ENCODE measurements at places on chromosomes 16 and 17.
A peak's percentile ranks its signal among the peaks of the same experiment; 100 is the strongest.

GRCh38 chr17:7577327-7578199 is 1.9 kb upstream of the CD68 start:
- no peak for DNase-seq

DNA sequence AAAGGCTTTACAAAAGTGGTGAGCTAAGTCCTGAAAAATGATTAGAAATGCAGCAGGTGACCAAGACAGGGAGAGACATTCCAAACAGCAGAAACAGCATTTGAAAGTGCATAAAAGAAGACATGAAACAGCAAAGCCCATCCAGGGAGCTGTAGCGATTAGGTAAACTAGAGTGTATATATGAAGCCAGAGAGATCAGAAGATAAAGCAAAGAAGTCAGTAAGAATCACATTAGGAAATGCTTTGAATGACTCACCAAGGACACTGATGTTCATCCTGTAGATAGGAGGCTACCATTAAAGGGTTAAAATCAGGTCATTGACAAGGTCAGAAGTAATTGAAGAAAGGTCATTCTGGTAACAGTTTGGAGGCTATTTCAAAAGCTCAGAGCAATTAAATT is 27.6 kb upstream of the VAT1L start:
- DNase-seq, result no peak

- no peak for DNase-seq
These were observed 9.1 kb downstream of the PSMB3 start for GRCh38 chr17:38761612-38762011.

DNA sequence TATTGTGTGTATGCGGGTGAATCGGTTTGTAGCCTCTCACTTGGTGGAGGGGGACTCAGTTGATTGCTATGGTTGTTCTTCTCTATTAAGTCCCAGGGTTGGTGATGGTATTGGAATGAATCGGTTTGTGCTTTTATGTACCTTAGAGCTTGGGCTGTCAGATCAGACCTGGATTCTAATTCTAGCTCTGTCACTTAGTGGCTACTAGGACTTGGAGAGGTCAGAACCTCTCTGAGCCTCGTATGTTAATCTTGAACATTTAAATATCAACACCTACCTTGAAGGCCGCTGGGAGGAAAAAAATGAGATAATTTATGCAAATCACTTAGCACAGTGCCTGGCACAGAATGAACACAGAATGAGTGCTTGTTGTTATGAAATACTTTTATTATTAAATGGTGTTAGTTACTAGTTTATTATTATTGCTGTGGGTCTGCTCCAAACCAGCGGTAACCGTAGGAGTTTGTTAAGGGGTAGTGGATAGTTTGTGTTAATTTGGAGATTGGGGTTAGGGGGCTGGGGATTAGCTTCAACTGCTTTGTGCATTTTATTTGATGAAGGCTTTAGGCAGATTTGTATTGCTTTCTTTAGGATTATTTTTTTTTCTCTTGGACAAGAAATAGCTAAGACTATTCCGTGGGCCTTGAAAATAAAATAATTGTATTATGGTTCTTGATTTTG is 3.5 kb downstream of the KDM6B start:
- DNase-seq, result no peak

- no peak for DNase-seq
These were observed 1.5 kb downstream of the SRCAP start for GRCh38 chr16:30700491-30700890.

DNA sequence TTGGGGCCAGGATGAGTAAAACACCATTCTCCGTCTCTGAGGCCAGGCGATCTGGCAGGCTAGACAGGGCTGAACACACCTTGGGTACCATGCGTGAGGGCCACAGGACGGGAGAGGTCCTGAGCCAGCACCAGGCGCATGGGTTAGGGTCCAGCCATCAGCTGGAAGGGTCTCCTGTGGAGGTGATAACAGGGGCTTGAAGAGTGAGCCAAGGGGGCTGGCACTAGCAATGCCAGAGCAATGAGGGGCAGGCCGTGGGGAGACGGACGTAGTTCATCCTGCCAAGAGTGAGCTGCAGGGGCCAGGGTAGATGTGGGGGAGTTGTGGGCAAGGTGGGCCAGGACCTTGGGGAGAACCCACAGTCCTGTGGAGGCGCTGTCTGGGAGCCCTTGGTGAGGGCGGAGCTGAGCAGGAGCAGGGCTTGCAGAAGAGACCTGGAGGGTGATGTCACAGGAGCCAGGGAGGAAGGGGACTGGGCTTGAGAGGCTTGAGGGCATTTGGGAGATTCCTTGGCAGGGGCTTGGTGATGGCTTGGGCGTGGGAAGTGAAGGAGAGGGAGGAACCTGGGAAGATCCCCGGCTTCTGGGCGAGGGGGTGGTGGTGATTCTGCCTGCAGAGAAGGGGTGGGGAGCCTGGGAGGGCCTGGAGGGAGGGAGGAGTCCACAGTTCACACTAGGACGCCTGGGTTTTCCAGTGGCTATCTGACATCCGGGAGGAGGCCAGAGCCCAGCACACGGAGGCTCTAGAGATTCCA is 6.3 kb upstream of the NPTX1 start:
- peak; percentile 2 for DNase-seq

GRCh38 chr17:67636834-67637520 is 80.8 kb upstream of the NOL11 start:
- DNase-seq, result no peak

All from LoVo (cell line).